ENCODE measurements at places on chromosomes 1 and 21.
A peak's percentile ranks its signal among the peaks of the same experiment; 100 is the strongest.

- no peak overlapping the region for H3K4me3 ChIP-seq
- H3K27me3 ChIP-seq, result no peaks in the 10 kb centered on the region
- H3K36me3 ChIP-seq, result no peaks in the 10 kb centered on the region
- no peak overlapping the region for H3K27ac ChIP-seq
These were observed 103.7 kb downstream of the NCAM2 start for GRCh38 chr21:21101911-21102310.

- H3K27me3 ChIP-seq, result no peaks in the 10 kb centered on the region
- no peak overlapping the region for H3K4me3 ChIP-seq
- no peaks in the 10 kb centered on the region for H3K4me1 ChIP-seq
- no peak for DNase-seq
These were observed 42.7 kb upstream of the B3GALT2 start for GRCh38 chr1:193229136-193229535.

- DNase-seq, result no peak
- H3K27me3 ChIP-seq, result peaks cover under 1% of the 10 kb centered on the region
- no peak overlapping the region for H3K27ac ChIP-seq
- H3K36me3 ChIP-seq, result no peaks in the 10 kb centered on the region
- H3K4me3 ChIP-seq, result no peak overlapping the region
These were observed 16.8 kb upstream of the PDIK1L start for GRCh38 chr1:26094677-26095383.

DNA sequence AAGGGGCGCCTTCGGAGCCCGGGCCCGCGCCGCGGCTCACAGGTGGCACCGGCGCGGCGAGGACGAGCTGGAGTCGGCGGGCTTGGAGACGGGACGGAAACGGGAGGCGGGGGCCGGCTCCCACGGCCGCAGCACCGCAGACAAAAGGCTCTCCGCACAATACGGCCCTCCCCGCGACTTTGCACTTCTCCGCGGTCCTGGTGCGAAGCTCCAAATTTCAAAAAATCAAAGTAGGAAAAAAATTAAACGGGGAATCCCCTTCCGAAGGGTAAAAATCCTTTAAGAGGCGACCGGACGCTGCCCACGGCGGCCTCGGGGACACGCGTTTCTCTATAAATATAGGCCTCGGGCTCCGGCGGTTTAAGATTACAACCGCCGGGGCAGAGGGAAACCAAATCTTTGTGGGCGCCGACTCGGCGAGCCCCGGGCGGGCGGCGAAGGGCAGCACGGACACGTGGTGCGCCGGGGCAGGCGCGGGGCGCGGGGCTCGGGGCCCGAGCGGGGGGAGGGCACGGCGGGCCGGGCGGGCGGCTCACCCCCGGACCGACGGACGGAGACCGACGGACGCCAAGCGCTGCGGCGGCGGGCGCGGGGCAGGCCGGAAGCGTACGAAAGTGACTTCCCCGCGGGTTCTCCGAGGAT is 453 bp downstream of the PABPC4 start:
- DNase-seq, result no peak
- no peaks in the 10 kb centered on the region for H3K36me3 ChIP-seq
- peak overlapping the region; percentile 55 for H3K4me3 ChIP-seq
- peak overlapping the region; percentile 84 for H3K27ac ChIP-seq
- H3K4me1 ChIP-seq, result peaks cover 21% of the 10 kb centered on the region
- H3K27me3 ChIP-seq, result no peaks in the 10 kb centered on the region

GRCh38 chr1:184972315-184973055 is 1.8 kb downstream of the NIBAN1 start:
- H3K27ac ChIP-seq, result peak overlapping the region; percentile 87
- peak overlapping the region; percentile 79 for H3K4me3 ChIP-seq
- no peaks in the 10 kb centered on the region for H3K36me3 ChIP-seq
- peaks cover 20% of the 10 kb centered on the region for H3K4me1 ChIP-seq

- H3K27me3 ChIP-seq, result peaks cover 61% of the 10 kb centered on the region
- no peaks in the 10 kb centered on the region for H3K4me1 ChIP-seq
- DNase-seq, result no peak
- H3K36me3 ChIP-seq, result no peaks in the 10 kb centered on the region
These were observed 2.9 kb downstream of the PGBD5 start for GRCh38 chr1:230423261-230423660.

- H3K4me3 ChIP-seq, result no peak overlapping the region
- no peak for DNase-seq
- no peaks in the 10 kb centered on the region for H3K4me1 ChIP-seq
These were observed 16.5 kb upstream of the BATF3 start for GRCh38 chr1:212716161-212716560.

DNA sequence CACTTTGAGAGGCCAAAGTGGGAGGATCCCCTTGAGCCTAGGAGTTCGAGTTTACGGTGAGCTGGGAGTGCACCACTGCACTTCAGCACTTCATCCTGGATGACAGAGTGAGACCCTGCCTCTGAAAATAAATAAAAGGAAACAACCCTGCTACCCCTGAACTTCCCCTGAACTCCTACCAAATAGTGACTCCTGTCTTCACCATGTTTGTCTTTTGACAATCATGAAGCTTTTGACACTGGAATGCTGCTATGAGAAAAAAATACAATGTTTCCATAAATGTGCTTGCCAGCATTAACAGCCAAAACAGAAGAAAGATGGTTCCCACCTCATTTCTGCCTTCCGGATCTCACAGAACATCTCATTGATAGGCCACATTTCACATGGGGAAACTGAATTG is 10.4 kb downstream of the ZBTB8A start:
- H3K4me3 ChIP-seq, result no peak overlapping the region
- H3K27me3 ChIP-seq, result no peaks in the 10 kb centered on the region
- no peaks in the 10 kb centered on the region for H3K36me3 ChIP-seq
- no peak overlapping the region for H3K27ac ChIP-seq
- H3K4me1 ChIP-seq, result no peaks in the 10 kb centered on the region

DNA sequence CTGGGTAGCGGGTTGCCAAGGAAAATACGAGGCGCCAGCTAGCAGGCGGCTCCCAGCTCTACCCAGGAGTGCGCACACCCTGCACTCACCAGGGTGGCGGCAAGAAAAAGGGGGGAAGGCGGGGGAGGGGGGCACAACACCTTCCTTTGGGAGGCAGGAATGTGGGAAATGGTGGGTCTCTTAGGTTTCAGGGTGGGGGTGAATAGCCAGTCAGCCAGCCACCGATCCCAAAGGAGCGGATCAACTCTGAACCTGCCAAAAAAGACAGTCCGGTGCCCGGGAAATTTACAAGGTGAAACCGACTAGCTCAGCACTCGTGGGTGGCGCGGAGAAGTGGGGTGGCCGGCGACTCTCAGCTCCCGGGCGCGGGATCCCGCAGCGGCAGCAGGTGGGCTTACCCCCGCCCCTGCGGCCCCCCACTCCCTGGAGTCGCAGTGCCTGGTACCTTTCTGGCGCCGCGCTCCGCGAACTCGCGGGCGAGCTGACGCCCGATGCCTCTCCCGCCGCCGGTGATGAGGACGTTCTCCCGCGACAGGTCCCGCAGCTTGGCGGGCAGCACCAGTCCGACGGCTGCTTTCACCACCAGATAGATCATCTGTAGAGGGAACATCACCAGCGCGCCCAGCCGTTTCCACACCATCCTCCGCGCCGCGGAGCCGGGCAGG is 1.2 kb downstream of the DHRS3 start:
- peaks cover 60% of the 10 kb centered on the region for H3K4me1 ChIP-seq
- no peak for DNase-seq
- peak overlapping the region; percentile 91 for H3K27ac ChIP-seq
- peak overlapping the region; percentile 84 for H3K4me3 ChIP-seq
- peaks cover 4% of the 10 kb centered on the region for H3K36me3 ChIP-seq

GRCh38 chr1:192225703-192226102 is 67.4 kb downstream of the RGS18 start:
- H3K4me3 ChIP-seq, result no peak overlapping the region
- no peaks in the 10 kb centered on the region for H3K27me3 ChIP-seq
- DNase-seq, result no peak
- H3K36me3 ChIP-seq, result no peaks in the 10 kb centered on the region

DNA sequence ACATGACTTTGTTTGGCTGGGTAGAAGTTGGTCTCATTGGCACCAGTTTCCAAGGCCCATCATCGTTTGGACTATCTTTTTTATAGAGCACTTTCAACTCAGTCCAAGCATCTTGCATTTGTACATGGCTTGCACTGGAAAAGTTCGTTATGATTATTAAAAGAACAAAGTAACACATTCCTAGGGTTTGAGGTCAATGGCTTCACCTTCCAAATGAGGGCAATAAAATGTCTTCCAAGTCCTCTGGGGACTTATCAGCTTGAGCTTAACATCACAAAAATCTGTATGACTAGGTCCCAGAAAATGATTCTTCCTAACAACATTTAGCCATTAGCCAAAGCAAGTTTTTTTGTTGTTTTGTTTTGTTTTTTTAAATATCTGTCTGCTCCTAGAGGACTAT is 610.8 kb downstream of the LMO4 start:
- no peaks in the 10 kb centered on the region for H3K36me3 ChIP-seq
- H3K4me1 ChIP-seq, result no peaks in the 10 kb centered on the region
- H3K4me3 ChIP-seq, result no peak overlapping the region
- no peak overlapping the region for H3K27ac ChIP-seq
- H3K27me3 ChIP-seq, result no peaks in the 10 kb centered on the region

DNA sequence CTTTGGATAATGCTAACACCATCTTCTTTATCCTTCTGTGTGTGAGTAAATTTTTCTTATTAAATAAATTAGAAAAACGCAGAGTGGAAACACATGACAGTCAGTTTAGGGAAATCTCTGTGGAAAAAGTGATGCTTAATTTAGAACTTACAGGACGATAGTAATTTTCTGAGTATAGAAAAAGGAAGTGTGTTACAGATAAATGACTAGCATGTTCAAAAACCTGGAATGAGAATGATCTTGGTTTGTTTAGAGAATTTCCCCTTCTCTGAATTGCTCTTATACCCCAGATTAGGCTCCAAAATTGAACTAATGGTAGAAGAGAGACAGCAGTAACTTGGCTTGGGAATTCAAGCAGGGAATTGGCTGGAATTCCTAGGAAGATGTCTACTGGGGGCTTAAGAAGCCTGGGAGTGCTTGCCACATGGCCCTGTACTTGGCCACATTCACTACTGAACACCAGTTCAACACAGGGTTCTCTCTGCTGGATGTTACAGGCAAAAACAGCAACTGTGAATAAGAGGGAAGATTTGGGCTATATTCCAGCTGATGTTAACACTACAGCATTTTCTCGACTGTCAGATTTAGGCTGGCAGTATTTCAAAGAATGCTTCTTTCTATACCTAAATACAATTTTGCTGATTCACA is 1004.2 kb downstream of the TTLL7 start:
- no peaks in the 10 kb centered on the region for H3K27me3 ChIP-seq
- H3K36me3 ChIP-seq, result no peaks in the 10 kb centered on the region
- DNase-seq, result no peak
- peaks cover 14% of the 10 kb centered on the region for H3K4me1 ChIP-seq

DNA sequence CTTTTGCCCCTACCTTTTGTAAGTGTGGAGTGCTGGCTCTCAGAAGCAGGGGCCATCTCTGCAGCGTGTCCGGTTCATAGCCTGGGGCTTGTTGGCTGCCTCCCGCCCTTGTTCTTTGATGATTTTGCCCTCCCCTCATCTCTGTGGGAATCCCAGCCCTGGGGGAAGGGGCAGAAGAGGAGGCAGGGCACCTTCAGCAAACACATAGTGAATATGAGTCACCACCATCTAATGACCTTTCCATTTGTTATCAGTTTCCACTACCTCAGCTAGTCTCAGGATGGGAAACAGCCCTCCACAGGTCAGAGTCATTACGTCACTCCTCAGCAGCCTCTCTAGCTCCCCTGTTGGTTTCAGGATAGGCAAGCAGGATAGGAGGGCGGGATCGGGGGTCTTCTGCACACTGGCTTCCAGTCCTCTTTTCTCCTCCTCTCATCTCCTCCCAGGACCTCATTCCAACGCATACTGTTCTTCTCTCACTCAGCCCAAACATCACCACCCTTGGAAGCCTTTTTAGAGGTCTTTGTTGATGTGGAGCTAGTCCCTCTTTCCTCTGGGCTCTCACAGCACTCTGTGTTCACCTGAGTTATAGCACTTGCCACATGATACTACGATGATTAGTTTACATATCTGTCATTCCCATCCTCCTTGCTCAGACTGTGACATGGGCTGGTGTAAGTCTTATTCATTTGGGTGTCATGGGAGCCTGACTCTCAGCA is 15.8 kb downstream of the GADD45A start:
- no peak overlapping the region for H3K4me3 ChIP-seq
- no peak for DNase-seq
- no peaks in the 10 kb centered on the region for H3K27me3 ChIP-seq
- H3K4me1 ChIP-seq, result no peaks in the 10 kb centered on the region
- H3K36me3 ChIP-seq, result no peaks in the 10 kb centered on the region
- H3K27ac ChIP-seq, result no peak overlapping the region

GRCh38 chr1:6108937-6109614 is 63.4 kb downstream of the KCNAB2 start:
- H3K27me3 ChIP-seq, result no peaks in the 10 kb centered on the region
- DNase-seq, result no peak
- no peak overlapping the region for H3K4me3 ChIP-seq
- no peaks in the 10 kb centered on the region for H3K36me3 ChIP-seq
- no peaks in the 10 kb centered on the region for H3K4me1 ChIP-seq
- no peak overlapping the region for H3K27ac ChIP-seq
